Tibial artery (tissue), 4 donors: ENCODE measurements at places on chromosomes 2 and 18.

- no peak for DNase-seq
Measured at GRCh38 chr2:177397481-177398289, 5.1 kb downstream of the AGPS start.

DNA sequence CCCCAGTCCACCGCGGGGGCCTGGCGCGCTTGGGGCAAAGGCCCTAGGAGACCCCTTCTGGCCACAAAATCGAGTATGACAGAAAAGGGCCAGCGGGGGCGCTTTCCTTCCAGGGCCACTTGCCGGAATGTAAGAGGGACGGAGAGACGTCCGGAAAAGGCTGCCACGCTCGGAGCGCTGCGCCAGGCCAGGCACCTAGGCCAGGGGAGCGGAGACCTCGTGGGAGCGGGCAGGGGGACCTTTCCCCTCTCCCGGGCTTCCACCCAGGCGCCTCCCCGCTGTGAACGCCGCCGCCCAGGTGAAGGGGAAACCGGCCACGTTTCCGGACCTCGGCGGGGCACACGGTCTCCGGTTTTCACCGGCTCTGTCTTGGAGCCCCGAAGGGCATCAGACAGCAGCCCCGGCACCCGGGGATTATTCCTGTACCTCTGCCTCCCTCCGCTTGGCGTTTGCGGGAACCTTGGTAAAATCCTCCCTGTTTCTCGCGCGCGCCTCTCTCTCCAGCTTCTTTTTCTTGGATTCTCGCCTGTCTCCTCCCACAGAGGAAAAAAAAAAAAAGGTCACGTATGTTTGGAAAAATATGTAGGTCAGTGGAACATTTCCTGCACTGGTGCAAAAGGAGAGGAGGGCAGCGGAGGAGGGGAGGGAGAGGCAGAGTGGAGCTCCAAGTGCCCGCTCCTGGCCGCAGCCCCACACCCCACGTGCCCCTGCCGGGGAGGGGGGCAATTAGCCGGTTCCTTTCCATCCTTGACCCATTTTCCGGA lies 1.2 kb upstream of the NPAS2 start:
- DNase-seq = peak; percentile 89

GRCh38 chr2:171521361-171522051 lies 768 bp upstream of the CYBRD1 start:
- DNase-seq = no peak

DNA sequence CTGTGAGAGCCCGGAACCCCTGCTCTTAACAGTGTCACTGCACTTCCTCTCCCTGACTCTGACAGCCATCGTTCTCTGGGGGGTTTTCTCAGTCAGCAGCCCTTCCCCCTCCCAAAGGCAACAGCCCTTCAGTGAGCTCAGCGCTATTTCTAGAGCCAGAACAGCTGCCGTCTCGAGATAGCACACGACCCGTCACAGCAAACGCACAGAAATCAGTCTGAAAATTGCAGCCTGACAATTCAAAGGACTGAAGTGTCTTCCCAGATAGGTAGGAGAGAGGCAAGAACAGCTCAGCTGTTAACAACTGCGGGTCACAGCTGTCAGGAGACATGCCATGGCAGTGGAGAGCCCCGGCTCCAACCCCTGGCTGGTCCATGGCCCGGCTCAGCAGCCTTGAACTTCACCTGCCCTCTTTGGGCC lies 45.4 kb downstream of the ST8SIA5 start:
- DNase-seq = no peak

GRCh38 chr18:76667603-76668002 lies 154.8 kb upstream of the ZNF236 start:
- DNase-seq = no peak

DNA sequence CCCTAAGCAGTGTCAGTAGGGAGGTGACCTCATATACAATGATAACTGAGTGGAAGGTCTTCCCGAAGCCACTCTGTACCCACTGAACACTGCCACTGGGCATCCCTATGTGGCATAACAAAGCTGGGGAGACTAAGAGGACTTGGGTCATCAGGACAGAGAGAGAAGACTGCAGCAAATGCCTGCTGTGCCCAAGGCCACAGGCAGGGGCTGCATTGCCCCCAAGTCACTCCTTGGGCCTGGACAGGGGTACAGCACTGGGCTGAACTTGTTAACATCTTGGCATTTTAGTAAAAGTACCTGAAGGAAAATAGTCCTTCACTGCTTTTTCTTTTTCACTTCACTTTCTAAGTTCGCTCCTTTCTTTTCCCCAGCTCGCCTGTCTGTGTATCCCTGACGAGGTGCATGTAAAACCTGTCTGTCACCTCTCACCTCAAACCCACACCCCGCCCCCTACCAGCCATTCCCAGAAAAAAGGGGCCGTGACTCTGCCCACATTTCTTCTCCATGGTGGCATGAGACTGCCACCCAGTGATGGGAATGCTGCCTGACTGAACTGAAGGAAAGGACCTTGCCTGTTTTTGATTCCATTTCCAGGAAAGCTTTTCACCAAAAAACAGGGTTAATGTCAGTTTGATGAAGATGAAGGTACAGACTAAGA lies 62.9 kb downstream of the MTHFD2 start:
- DNase-seq = no peak

DNA sequence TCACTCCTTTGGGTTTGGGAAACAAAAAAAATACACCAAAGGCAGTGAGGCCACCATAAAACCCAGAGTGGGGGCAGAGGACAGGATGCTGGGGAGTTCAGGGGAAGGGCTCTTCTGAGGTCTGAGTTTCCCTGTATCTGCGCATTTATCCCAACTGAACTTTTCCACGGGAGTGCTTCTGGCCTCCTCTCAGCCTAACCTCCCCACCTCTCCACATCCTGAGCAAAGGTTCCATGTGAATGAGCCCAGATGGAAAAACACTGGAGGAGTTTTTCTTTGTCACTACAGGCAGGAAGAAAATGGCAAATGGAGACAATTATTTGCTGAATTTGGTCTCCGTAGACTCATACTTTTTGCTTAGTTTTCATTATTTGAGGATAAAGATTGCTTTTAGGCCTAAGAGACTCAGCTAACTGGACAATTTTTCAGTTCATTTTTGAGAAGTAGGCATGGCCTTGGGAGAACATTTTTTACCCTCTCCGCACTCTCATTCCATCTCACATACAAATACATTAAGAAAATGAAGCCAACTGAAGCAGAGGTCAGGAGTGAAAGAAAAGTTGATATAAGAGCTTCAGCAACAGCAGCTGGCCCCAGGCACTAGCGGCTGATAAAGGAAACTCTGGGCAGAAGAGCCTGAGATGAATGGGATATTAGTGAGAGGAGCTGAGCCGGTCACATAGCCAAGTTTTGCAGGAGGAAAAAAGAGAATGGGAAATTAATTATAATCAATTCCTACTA lies 82.6 kb upstream of the CYP1B1 start:
- no peak for DNase-seq

GRCh38 chr2:218405746-218406208 lies 6.1 kb downstream of the CTDSP1 start:
- DNase-seq = peak; percentile 50

- DNase-seq = no peak
Measured at GRCh38 chr2:170813611-170814532, 2.8 kb upstream of the GAD1 start.

DNA sequence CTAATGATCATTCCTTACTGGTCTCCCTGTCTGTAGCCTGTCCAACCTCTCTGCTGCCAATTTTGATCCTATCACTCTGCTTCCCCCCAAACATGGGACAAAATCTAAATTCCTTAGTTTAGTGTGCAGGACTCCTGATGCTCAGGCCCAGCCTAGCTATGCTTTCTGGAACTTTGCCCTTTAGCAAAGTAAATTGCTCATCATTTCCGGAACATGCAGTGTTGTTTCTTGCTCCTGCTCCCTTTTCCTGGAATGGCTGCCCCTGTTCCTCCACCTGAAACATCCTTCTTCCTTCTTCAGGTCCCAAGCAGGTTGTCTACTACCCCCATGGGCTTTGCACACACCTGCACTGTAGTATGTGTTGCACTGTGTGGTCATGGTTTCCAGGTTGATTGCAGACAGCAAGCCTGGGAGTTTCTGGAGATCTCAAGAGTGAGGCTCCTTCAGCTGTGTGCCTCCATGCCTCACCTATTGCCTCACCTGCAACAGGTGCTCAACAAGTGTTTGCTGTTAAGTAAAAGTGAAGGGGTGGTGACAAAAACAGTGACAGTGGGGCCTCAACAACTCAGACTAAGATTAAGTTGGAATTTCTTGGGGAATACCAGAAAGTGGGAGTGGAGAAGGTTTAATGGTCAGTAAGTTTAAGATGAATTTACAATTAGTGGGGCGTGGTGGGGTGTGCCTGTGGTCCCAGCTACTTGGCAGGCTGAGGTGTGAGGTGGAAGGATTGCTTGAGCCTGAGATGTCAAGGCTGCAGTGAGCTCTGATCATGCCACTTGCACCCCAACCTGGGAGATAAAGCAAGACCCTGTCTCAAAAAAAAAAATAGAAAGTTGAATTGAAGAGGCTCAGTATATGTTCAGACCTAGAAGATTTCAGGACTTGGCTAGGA lies 120.0 kb downstream of the DNAH6 start:
- DNase-seq = no peak

- DNase-seq = no peak
Measured at GRCh38 chr2:220002251-220002650, 374.8 kb downstream of the SLC4A3 start.

- DNase-seq = peak; percentile 22
Measured at GRCh38 chr2:88690591-88691338, 708 bp upstream of the RPIA start.

GRCh38 chr18:77360315-77361190 lies 110.9 kb downstream of the GALR1 start:
- no peak for DNase-seq

DNA sequence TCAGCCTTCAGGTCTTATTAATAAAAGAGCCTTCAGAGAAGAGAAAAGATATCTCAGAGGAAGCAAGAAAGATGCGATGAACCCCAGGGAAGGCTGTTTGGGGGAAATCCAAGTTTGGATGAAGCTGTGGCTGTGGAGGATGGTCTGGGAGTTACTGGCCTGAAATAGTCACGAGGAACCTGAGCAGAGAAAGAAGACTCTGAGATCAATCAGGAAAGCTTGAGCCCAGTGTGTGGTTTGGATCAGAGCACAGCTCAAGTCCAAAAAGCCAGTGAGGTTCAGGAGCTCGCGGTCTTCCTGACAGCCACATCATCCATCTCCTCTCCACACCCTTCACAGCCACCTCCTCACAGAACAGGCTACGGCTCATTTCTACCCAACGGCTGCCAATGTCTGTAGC lies 87.4 kb upstream of the SERPINE2 start:
- DNase-seq = no peak

- no peak for DNase-seq
Measured at GRCh38 chr2:28901841-28902240, 7.4 kb downstream of the WDR43 start.
